NCI-H748 treated with DMSO at 0.1 percent for 48 hours (cell line): ENCODE measurements at places on chromosomes 16 and 17.

DNA sequence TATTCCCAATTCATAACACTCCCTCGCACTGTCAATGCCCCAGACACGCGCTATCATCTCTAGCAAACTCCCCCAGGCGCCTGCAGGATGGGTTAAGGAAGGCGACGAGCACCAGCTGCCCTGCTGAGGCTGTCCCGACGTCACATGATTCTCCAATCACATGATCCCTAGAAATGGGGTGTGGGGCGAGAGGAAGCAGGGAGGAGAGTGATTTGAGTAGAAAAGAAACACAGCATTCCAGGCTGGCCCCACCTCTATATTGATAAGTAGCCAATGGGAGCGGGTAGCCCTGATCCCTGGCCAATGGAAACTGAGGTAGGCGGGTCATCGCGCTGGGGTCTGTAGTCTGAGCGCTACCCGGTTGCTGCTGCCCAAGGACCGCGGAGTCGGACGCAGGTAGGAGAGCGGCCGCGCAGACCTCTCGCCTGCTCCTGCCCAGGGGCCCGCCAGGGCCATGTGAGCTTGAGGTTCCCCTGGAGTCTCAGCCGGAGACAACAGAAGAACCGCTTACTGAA is at the start of gene GRN:
Gene GRN (plus strand): TSS at position 364 of the 515 bp plus-strand sequence. CDS start 3,863 bp downstream, outside the sequence.
- peak; percentile 99 for DNase-seq

GRCh38 chr16:86910161-86910769 is 331.9 kb downstream of the FOXL1 start:
- DNase-seq, result no peak

DNA sequence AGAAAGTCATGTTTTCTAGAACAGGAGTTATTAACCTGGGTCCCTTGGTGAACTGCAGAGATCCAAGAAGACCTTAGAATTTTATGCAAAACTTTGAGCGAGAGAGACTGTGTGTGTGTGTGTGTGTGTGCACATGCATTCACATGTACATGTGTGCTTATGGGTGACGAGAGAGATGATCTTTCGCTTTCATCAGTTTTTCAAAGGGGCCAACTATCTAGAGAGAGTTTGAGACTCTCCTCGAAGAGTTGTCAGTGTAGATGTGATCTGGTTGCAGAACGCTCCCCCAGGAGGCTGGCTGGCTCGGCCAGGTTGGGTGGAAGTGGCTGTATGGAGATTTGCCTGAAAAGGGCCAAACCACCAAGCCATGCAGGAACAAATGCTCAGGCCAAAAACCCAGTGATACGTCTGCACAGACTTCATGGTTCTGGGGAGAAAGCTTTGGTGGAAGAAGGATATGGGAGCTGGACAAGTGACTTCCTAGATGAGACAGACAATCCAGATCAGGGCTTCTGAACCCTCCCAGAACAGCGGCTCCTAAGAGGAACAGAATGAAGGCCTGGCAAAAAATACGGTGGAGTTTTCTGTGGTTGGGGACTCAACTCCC is 6.1 kb downstream of the PIK3R5 start:
- no peak for DNase-seq

DNA sequence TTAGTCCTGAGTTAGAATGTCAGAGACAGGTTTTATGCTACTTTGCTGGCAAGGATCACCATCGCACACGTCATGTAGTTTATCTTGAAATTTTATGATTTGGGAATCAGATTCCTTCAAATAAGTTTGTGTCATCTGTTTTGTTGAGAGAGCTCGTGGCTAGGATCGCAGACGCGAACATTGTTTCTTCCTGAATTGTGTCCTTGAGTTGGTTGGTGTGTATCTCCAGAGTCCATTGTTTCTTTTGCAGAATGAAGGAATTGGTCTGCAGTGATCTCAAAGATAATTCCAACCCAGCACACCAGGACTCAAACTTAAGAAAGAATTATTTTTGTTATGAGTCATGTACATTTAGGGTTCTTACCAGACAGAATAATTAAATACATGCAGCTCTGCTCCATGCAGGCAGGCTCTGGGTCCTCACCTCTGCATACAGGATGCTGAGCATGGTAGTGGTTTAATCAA is 51.6 kb downstream of the PRKCA start:
- DNase-seq, result no peak

GRCh38 chr17:45398800-45399199 is 33.9 kb downstream of the ARHGAP27 start:
- no peak for DNase-seq

GRCh38 chr17:38912221-38912813 is 13.1 kb upstream of the LASP1NB start:
- DNase-seq, result no peak

GRCh38 chr17:73867056-73867455 is 222.8 kb upstream of the SDK2 start:
- no peak for DNase-seq

- DNase-seq, result no peak
Observed at GRCh38 chr17:72411124-72411563, 290.3 kb downstream of the SOX9 start.

DNA sequence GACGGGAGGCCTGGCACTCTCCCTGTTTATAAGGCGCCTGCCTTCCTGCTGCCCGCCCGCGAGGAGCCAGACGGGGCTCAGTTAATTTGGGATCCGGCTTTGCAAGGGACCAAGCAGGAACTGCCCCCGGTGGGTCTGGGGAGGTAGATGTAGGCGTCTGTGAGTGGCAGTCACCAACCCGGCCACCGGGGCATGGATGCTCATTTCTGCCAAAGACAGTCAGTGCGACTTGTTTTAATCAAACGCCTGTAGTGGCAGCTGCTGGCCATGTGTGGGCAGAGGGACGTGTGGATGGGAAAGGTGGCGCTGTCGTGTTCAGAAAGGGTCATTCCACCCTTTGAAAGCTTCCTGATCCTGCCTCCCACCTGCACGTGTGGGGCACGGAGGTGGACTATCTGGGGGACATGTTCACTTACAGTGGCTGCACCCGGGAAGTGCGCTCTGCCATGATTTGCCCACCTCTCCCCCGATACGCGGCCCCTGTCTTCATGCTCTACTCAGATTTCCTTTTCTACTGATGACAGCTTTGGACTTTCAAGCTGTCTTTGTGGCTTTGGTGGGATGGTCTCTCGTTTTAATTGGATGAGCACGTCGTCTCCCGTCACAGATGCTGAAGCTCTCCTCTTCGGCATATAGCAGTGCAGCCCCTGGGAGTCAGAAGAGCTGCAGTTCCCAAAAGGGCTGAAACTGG is 60.3 kb upstream of the CIBAR2 start:
- DNase-seq, result no peak

GRCh38 chr17:49621946-49622529 is 46.4 kb downstream of the NXPH3 start:
- no peak for DNase-seq

DNA sequence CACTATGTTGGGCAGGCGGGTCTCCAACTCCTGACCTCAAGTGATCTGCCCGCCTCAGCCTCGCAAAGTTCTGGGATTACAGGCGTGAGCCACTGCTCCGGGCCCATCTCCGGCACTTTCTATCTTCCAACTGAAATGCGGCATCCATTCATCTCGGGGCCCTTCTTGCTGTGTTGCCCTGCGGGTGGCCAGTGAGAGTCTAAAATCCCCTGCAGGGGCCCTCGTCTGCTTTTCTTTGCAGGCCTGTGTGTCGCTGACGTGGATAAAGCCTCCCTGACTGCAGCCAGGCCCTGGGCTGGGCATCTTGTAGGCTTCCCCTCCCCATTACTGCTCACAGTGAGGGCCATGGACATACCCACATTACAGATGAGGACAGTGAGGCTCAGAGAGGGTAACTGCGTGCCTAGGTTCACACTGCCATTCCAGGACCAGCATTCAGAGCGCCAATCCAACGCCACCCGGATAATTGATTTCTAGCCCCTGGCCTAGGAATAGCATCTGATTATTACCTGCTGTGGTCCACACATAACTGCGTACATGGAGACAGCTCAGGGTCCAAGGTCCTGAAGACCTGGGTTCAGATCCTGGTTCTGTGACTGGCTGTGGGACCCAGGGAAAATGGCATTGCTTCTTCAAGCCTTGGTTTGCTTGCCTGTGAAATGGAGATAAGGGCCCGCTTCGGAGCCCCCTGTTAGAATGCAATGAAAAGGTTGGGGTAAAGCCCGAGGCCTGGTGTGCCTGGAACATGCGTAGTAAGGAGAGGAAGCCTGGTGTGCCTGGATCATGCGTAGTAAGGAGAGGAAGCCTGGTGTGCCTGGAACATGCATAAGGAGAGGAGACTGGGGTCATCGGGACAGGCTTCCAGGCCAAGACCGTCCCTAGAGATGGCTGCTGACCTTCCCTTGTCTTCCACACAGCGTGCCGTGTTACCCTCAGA is 25.0 kb downstream of the CRISPLD2 start:
- DNase-seq, result no peak

- DNase-seq, result no peak
Observed at GRCh38 chr16:14608604-14609003, 21.5 kb downstream of the PARN start.

DNA sequence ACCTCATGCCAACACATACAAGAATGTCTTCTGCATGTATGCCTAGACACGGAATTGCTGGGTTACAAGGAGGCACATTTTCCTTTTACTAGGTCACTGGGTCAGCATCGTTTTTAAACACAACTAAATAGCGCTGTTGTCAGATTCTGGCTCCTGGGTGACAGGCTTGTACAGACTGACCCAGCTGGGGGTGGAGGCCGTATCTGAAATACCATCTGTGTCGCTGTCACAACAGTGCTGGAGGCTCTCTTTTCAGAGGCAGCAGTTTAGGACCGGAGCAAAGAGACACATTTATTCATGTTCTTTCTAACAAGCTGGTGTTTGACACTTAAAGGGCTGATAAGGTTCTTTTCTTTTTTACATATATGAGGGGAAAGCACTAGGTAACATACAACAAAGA is 403.0 kb upstream of the ASIC2 start:
- no peak for DNase-seq

DNA sequence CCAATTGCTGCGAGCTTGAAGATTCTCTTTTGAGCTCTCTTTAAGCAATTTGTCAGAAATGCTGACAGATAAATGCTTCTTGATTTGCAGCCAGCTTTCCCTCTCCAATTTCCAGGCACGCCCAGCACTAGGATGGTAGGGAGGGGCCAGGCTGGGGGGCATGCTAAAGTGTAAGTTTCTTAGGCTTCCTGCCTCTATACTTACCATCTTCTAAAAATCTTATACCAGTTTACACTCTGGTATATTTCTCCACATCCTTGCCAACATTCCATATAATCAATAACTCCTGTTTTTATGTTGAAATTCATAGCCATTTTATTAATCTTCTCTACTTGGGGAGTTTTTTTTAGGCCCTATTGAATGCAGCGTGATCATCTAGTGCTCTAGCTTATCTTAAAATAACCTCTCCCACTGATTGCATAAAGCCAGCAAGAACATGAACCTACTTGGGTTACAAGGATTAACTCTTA is 17.5 kb downstream of the ACSF2 start:
- no peak for DNase-seq

- DNase-seq, result no peak
Observed at GRCh38 chr16:4570086-4570485, 13.9 kb downstream of the C16orf96 start.

DNA sequence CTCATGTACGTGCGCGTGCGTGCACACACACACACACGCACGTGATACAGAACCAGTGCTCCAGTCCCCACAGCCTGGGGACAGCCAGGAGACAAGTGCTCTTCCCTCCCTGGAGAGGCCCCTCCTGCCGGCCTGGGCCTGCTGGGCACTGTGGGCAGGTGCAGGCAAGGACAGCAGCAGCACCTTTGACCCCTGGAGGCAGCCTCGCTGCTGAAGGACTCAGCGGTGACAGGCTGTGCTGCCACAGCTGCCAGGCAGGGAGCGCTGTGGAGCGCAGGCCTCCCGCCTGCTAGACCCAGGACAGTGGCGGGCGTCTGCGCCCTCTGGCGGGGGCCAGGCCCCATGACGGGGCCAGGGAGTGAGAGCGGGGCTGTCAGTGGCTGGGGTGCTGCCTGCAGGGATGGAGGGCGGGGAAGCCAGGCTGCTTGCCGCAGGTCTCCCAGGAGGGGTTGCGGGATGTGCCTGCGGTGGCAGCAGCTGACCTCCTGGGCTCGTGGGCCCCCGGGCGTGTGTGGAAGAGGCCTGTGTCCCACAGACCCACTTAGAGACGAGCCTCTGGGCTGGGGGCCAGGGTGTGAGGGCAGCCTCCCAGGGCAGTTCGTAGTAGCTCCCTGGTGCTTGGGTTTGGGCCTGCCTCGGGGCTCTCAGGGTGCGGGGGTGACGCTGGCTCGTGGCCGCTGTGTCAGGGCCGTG is 63.5 kb upstream of the PVALEF start:
- peak; percentile 24 for DNase-seq

DNA sequence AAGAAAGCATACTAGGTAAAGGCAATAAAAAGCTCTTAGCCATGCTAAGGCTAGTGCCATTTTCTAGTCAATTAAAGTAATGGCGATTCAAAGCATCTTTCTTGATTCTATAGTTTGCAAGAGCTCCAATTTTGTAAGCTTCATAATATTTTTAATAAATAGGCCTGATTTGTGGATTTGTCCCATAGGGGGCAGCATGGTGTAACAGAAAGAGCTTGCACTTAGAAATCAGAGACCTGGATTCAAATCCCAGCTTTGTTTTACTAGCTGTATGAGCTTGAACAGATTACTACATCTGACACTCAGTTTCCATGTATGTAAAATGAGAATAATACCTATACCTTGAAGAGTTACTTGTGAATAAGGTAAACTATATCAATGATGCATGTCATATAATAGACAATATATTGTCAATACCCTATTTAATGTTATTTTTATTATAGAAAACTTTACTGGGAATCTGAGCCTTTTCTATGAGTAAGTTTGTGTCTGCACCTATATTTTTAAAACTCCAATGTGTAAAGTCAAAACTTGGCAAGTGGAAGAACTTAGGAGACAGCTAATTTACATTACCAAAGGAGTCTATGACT is 93.6 kb upstream of the NOG start:
- DNase-seq, result no peak

GRCh38 chr17:43987131-43988021 is 17.0 kb upstream of the NAGS start:
- DNase-seq, result no peak

DNA sequence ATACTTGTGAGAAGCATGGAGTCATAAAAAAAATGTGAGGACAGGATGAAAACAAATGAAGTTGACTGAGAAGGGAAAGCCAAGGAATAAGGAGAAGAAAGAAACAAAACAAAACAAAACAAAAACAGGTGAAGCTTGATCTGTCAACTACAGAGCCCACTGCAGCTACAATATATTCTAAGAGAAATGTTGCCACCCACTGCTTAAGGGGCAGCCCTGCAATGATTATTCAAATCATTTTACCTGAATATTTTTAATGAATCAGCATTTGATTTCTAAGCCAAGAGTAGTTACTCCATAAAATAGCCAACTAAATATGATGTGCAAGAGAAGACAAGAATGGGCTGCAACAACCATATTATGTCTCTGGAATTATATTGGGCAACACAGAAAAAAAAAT is 252.0 kb upstream of the KIF2B start:
- no peak for DNase-seq

- peak; percentile 43 for DNase-seq
Observed at GRCh38 chr16:88803264-88803987, at the start of gene CDT1. CDT1 (plus strand) TSS chr16:88803789; CDS start chr16:88803832, 43 bp downstream.

- DNase-seq, result no peak
Observed at GRCh38 chr16:72811188-72811720, 236.7 kb downstream of the ZFHX3 start.

- DNase-seq, result no peak
Observed at GRCh38 chr17:40317345-40317873, 8.4 kb downstream of the RARA start.

GRCh38 chr17:45031231-45032173 is 19.9 kb downstream of the DCAKD start:
- no peak for DNase-seq

- no peak for DNase-seq
Observed at GRCh38 chr16:57166451-57166850, 19.4 kb downstream of the PSME3IP1 start.

GRCh38 chr17:75769536-75769935 is 4.5 kb upstream of the GALK1 start:
- no peak for DNase-seq

GRCh38 chr16:87697256-87697655 is 68.5 kb downstream of the KLHDC4 start:
- no peak for DNase-seq
